ENCODE measurements at places on chromosomes 12 and 14. TPM values are rescaled to one million over a fixed set of nuclear protein-coding genes. Genes with fewer than 3 reads are reported as not detected.

- no peak for DNase-seq
Measured at GRCh38 chr12:103494734-103495468, 867 bp downstream of the C12orf42 start.

The CD63 gene
- 530 TPM for polyA plus RNA-seq

DNA sequence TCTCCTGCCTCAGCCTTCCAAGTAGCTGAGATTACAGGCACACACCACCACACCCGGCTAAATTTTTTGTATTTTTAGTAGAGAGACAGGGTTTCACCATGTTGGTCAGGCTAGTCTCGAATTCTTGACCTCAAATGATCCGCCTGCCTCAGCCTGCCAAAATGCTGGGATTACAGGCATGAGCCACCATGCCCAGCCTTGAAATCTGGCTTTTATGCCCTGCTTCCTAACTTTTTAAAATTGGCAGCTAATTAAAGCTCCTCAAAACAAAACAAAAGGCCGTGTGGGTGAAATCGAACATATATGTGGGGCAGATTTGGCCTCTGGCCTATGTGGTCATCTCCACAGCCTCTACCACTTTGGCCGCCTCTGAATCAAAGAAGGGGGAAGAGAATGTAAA is 37.9 kb downstream of the KCTD10 start:
- no peak for DNase-seq

The NYNRIN gene
- polyA plus RNA-seq: 0.17 TPM

DNA sequence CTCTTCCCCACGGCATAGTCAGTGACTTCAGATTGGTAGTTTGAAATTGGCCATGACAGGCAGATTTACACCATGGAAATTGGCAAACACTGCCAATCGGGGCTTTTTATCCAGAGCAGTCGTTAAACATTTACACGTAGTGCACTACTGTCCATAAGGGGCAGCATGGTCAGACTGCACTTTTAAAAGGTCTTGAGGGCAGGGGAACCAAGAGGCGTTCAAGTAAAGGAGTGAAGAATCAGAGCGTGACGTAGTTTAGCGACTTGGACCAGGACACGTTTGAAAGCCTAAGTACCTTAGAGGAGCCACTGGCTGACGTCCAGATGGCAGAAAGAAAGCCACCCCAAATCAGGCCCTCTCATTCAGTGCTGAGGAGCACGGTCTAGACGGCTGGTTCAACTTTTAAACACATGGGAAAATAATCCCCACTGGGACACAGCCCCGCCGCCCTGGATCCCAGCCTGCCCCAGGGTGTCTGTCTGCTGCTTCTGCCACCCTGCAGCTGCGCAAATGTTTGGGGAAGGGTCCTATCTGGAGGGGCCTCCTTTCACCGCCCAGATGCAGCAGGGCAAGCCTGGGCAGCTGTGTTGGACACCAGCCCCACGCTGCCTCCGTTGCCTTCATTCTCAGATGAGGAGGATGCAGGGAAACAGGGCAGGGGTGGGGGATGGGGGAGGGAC is 52.5 kb upstream of the PPP2R5C start:
- DNase-seq: no peak

The ACTR6 gene
- polyA plus RNA-seq: 32.6 TPM

DNA sequence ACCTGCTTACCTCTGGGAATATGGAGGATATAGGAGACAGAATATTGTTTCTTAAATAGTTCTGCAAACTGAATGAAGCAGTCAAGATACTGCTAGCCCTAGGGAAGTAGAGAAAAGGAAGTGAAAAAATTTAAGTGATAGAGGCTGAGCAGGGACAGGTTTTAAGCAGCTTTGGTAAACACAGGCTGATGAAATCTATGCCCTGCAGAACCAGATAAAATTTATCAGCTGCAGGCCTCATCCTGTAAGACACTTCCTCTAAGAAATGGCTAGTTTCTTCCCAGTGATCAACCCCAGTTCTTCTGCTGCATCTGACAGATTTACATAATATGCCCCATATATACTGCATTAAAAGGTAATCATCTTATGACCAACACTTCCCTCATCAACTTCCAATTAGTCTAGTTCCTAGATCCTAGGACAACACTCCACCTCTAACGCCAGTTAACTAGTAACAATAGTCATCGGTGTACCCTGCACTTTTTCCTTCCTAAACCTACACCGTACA is 1.3 kb upstream of the ESYT1 start:
- no peak for DNase-seq

- no peak for DNase-seq
Measured at GRCh38 chr12:58918469-58918844, 1.8 kb downstream of the LRIG3 start.

- no peak for DNase-seq
Measured at GRCh38 chr12:4794491-4794890, 74.3 kb downstream of the GALNT8 start.

The APOF gene
- polyA plus RNA-seq: not detected

The LMNTD1 gene
- polyA plus RNA-seq: not detected

GRCh38 chr12:65638324-65638723 is 186.0 kb upstream of the HMGA2 start:
- no peak for DNase-seq

DNA sequence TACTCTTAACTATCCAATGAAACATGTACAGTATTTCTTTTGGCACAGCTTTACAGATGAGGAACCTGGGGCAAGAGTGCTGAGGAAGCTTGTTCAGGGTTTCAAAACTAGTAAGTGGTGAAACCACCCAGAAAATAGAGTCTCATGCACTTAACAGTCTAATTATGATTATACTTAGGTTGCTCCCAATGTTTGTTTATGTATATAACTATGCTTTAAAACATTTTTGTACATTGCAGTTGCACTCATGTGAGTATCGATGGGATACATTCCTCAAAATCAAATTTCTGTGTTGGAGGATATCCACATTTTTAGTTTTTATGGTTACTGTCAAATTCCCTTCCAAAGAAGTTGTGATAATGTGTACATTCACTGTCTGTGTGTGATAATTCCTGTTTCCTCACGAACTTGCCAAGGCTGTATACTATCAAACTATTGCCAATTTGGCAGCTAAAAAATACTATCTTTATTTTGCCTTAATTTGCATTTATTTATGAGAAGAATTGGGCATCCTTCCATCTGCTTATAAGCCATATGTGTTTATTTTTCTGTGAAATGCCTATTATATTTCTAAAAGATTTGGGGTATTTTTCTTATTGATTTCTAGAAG is 143.9 kb upstream of the SSTR1 start:
- DNase-seq: no peak

DNA sequence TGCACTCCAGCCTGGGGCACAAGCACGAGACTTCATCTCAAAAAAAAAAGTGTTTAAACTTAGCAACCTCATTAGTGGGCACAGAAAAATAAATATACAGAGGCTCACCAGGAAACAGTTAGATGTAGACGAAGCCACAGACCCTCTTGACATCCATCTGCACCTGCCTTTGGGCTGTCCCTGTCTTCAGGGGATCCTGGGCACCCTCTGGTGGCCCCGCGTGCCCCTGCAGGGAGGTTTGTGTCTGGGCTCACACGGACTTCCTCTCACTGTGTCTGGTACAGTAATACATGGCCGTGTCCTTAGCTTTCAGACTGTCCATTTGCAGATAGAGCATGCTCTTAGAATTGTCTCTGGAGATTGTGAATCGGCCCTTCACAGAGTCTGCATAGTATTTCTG is 916.5 kb downstream of the TMEM121 start:
- no peak for DNase-seq

- no peak for DNase-seq
Measured at GRCh38 chr14:70726651-70727375, 82.5 kb downstream of the MAP3K9 start.

The PRB2 gene
- not detected for polyA plus RNA-seq

DNA sequence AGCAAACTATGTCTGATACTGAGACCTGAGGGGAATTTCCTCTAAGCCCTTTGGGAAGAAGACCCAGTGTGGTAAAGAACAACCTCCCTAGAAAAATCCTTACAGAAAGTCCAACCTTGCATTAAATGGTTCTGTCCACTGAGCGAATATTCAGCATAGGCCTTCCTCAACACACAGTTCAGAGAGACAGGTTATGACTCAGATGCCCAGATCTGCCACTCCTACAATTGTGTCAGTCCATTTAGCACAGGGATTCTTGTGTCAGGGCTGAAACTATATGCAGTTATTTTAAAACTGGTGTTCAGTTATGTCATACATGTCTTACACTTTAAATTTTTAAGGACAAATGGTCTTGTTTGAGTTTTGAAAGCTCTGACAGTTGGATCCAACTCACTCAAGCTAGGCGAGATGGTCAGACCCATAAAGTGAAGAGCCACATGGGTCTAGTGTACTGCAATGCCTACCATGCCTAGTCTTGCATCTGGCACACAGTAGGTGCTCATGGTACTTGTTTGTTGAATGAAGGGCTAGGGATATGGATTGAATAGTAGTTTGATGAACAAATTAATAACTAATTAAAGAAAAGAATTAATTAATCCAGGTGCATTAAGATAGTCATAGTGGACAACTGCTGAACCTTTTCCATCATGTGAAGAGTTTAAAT is 207.5 kb upstream of the PWP1 start:
- DNase-seq: no peak

DNA sequence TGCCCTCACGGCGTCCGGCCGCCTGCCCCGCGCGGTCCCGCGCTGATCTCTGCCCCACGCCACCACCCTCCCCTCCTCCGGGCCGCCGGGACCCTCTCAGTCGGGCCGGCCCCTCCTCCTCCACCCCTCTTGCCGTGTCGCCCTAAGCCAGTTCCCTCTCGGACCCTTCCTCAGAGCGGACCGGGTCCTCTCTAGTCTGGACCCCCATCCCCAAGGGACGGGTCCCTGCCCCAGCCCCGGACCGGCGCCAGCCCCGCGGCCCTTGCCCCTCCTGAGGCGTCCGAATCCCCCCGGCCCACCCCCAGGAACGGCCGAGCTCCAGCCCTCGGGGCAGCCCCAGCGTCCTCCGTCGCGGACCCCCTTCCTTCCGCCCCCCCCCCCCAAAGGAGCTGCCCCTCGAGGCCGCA is 485 bp downstream of the PPP4R4 start:
- DNase-seq: no peak

- DNase-seq: no peak
Measured at GRCh38 chr12:3243376-3244084, 166.4 kb downstream of the TSPAN9 start.

- no peak for DNase-seq
Measured at GRCh38 chr14:96905065-96905464, 107.9 kb downstream of the VRK1 start.
